ENCODE measurements at places on chromosomes 13 and 19.

GRCh38 chr13:73767191-73767741, 366.9 kb downstream of the KLF12 start:
- DNase-seq: no peak

DNA sequence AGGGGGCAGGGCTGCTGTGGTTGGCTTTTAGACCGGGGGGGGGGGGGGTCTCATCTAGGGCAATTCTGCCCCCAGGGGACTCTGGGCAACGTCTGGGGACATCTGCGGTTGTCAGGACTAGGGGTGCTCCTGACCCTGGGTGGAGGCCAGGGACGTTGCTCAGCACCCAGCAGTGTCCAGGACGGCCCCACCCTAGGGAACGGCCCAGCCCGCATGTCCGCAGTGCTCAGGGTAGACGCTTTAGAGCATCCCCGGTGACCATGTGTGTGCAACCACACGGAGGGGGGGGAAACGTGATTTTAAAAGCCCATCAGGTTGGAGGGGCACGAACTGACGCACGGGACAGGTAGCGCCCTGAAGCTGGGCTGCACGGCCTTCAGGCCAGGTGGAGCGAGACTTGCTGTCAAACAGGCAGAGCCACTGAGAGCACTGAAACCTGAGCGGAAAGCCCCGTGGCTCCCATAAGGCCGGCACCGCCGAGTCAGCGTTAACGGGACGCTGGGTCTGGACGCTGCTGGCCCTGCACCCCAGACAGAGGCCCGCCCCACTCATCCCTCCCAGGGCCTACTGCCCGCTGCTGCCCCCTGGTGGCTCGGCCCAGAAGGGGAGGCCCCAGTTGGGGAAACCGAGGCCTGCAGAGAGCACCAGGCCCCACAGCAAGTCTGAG, 8.3 kb downstream of the CACTIN start:
- DNase-seq: peak; percentile 50

GRCh38 chr13:114154476-114154875, 22.1 kb upstream of the RASA3 start:
- DNase-seq: no peak

DNA sequence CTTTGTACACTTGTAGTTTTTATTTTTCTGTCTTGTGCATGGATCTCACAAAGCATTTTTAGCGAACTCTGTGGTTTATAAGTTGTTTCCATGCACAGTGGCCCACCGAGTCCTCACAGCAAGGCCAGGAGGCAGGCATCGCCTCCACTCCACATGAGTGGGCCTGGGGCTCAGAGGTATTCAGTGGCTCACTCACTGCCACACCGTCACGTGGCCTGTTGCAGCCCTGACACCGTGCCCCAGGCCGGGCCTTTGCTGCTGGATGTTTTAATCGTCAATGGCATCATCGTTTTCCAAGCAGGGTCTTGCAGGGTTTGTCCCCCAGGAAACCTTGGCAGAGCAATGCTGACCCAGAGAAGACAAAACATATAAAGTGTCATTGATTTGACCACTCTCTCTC, 59.8 kb downstream of the SPACA7 start:
- DNase-seq: no peak

- peak; percentile 68 for DNase-seq
These were observed 1.4 kb downstream of the RNF126 start for GRCh38 chr19:661427-662196.

GRCh38 chr13:113809934-113810333, 50.9 kb downstream of the TMEM255B start:
- no peak for DNase-seq

DNA sequence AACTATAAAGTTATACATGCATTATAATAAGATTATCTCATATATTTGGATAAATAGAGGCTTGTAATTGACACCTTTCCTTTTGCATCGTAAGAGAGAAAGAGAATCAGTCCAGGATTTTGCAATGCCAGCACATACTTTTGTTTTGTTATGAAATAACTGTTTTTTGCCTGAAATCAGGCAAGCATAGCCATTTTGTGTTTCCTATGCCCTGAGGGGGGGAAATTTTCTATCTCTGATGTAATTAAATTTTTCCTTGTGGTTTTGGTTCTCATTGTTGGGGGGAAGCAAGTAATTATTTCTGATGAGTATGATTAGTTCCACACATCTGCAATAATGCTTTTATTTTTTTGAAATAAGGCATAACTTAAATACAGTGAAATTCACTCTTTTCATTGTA, 229.4 kb downstream of the NDFIP2 start:
- DNase-seq: no peak

DNA sequence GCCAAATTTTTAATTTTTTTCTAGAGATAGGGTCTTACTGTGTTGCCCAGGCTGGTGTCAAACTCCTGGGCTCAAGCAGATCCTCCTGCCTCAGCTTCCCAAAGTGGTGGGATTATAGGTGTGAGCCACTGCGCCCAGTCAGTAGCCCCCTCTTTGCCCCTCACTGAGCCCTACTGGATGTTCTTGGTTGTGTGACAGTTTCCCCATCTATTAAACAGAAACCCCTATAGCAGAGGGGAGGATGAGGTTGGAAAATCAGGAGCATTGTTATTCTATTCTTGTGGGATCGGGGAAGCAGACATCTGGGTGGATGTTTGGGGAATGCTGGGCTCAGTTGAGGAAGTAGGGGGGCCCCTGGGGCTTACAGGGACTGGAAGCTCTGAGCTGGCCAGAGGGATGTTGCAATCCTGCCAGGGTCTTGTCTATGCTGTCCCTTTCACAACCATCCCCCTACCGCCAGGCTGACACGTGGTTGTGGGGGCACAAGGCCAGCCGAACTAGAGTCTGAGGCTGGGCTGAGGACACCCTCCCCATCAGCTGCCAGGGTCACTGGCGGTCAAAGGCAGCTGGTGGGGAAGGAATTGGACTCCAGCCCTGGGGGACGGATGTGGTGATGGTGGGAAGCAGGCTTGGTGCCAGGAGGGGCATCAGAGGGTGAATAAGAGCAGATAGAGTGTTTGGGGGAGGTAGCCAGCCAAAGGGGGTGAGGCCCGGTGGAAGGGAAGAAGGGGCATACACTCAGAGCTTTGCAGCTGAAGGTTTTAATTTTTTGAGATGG, 10.9 kb downstream of the APOC1 start:
- DNase-seq: no peak

- peak; percentile 76 for DNase-seq
These were observed 4.2 kb downstream of the ADPRHL1 start for GRCh38 chr13:113448885-113449692.

GRCh38 chr19:8451885-8452284, 7.1 kb downstream of the HNRNPM start:
- peak; percentile 20 for DNase-seq

DNA sequence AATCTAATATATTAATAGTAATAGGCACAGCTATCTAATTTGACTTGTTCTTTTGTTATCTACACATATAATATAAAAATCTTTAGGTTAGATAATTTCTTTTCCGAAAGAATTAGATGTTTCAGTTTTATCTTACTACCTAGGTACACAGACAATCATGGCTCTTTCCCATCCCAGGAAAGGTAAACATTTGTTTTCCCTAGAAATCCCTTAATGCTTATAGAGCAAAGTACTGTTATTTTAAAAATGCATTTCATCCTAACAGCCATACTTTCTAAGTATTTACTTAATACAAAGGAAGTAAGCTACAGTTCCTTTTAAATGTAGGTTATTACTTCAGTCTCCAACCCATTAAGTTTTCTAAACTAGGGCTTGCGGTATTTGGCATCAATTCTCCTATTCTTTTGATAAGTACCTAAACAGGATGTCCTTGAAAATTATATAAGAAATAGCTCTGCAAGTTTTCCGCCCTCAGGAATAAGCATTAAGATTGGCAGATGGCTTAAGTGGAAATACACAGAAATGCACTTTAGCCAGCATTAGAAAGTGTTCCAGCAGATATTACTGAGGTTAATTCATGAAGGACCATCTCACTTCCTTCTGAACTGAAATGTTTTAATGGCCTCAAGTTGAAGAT, 616.2 kb upstream of the SPRY2 start:
- DNase-seq: no peak

DNA sequence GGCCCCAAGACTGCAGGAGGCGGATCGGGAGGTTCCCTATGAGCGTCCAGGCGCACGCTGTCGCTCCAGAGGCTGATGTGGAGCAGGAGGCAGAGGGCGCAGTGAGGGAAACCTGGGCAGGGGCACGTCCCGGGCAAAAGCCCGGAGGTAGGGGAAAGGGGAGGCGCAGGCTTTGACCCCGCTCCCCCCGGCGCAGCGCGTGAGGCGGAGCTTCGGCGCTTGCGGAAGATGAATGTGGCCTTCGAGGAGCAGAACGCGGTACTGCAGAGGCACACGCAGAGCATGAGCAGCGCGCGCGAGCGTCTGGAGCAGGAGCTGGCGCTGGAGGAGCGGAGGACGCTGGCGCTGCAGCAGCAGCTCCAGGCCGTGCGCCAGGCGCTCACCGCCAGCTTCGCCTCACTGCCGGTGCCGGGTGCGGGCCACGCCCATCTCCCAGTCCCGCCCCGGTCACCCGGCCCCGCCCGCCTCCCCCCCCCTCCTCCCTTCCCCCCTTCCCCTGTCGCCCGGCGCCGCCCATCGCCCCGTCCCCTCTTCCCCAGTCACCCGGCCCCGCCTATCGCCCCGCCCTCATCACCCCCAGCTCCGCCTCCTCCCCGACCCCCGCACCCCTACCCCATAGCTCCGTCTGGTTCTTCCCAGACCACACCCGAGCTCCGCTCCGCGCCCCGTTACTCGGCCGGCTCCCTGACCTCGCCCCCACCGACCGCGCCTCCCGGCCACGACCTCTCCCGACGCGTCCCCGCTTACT, 4.1 kb downstream of the HMG20B start:
- no peak for DNase-seq

- no peak for DNase-seq
These were observed 3.2 kb upstream of the NAT14 start for GRCh38 chr19:55481794-55482155.

DNA sequence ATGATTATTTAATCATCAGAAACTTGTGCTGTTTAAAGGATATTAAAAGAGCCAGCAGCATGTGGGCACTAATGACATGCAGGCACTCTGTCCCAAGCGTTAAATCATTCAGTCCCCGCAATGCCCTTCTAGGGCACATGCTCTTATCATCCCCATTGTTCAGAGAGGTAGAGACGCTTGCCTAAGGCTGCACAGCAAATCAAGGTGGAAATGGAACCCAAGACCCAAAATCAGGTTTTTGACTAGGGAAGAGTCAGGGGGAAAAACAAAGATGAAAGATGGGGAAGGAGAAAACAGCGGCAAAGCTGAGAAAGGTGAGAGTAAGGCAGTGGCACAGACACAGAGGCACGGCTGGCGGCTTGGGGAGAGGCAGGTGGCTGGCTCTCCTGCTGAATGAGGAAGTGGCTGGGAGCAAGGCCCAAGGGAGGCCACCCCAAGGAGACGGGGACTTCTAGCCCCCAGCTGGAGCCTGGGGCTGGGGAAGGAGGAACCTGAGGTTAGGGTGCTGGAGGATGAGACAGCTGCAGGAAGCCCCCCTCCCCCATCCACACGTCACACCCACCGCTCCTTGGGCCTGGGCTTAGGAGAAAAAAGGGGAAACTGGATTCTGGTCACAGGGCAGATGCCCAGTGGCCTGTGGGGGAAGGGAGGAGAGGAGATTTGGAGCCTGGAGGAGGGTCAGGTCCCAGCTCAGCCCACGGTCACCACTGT, 1.0 kb upstream of the TYROBP start:
- no peak for DNase-seq

- DNase-seq: no peak
These were observed 855 bp downstream of the UNC13A start for GRCh38 chr19:17687141-17687856.

- no peak for DNase-seq
These were observed 17.1 kb upstream of the DPY19L3 start for GRCh38 chr19:32388393-32388855.

DNA sequence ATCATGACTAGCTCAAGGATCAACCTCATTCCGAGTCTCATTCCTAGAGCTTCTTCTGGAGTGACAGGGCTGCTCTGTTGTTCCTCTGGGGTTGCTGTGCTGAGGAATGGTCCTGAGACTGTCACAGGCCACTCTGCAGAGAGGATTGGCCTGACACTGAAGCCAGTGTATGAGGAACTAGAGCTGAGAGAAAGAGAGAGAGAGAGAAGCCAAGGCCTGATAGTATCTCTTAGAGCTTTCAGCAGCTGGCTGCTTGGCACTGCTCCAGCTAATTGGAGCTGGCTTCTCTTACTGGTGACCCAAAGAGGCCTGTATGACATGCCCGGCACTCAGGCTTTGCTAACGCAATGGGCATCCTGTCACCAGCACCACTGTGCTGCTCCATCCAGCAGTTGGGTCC, 73.4 kb upstream of the FLT1 start:
- no peak for DNase-seq

DNA sequence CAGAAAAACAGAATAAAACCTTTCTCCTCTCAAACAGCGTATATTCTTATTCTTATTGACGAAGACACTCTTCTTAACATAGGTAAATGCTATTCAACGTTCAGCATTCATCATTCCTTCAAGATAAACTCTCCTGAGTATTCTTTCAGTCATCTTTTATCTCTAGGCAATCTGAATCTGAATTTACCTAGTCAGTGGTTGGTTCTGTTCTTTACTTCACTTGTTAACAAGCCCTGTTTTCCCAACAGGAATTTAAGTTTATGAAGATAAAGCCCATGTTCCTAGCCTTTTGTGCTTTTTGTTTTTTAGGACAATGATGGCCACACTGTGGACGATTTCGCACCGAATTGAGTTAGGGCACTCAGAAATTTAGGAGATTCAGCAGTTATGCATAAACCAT, 3.2 kb downstream of the ELF1 start:
- no peak for DNase-seq

- DNase-seq: no peak
These were observed 20.6 kb upstream of the TNFSF11 start for GRCh38 chr13:42553098-42554046.

- no peak for DNase-seq
These were observed 18.1 kb upstream of the LRP3 start for GRCh38 chr19:33175886-33176669.

- no peak for DNase-seq
These were observed 11.5 kb upstream of the KANK2 start for GRCh38 chr19:11208561-11209471.

DNA sequence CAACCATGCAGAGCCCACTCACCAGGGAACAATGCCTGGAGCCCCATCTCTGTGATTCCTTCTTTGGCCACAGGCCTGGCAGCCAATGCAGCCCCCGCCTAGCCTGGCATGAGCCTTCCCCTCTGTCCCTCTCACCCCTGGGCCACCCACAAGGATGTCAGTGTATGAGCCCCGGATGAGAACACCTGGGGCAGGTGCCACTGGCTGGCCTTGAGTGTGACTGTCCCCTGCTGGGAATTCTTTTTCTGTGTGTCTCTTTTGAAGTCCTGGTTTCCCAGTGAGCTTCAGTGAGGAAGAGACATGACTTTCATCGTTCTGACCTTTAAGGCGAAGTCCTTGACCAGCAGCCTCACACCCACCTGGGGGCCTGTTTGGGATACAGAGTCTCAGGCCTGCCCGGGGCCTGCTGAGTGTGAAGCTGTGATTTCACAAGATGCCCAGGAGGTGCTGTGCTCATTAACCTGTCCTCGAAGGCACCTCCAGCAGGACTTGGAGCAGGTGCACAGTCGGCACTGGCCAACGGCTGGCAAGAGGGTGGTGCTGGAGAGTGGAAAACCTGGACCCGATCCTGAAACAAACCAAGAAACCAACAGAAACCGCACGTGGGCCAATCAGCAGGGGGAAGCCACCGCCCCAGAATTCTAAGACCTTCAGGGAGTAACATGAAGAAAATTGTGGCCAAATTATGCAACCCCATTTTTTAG, 27.4 kb upstream of the SPACA7 start:
- no peak for DNase-seq
